Renal cortical epithelial cell (primary cell): ENCODE measurements at places on chromosomes 12 and 14. TPM values are rescaled to one million over a fixed set of nuclear protein-coding genes. Genes with fewer than 3 reads are reported as not detected.

SIX4 gene
- 5.6 and 11.3 TPM in 2 replicates for total RNA-seq

CIDEB gene
- 0.87 and 2.8 TPM in 2 replicates for total RNA-seq

KRT73 gene
- not detected in 2 replicates for total RNA-seq

ARL6IP4 gene
- 119 and 198 TPM in 2 replicates for total RNA-seq

GZMB gene
- not detected in 2 replicates for total RNA-seq

DNA sequence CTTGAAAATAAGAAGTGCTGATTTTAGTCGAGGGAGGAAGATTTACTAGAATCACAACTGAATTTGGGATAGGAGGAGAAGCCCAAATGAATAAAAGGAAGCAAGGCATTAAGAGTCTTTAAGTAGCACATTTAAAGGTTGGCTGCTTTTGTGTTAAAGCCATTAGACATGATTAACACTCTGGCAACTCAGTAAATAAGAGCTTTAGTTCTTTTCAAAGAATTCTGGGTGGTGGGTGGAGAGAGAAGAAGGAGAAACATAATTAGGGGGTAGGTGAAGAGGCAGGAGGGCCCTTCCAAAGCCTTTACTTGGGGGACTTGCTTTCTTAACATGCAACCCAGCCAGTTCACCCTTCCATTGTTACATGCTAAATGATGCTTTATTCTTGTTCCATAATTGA, 284.6 kb upstream of the SEL1L start:
- no peak for DNase-seq

DNA sequence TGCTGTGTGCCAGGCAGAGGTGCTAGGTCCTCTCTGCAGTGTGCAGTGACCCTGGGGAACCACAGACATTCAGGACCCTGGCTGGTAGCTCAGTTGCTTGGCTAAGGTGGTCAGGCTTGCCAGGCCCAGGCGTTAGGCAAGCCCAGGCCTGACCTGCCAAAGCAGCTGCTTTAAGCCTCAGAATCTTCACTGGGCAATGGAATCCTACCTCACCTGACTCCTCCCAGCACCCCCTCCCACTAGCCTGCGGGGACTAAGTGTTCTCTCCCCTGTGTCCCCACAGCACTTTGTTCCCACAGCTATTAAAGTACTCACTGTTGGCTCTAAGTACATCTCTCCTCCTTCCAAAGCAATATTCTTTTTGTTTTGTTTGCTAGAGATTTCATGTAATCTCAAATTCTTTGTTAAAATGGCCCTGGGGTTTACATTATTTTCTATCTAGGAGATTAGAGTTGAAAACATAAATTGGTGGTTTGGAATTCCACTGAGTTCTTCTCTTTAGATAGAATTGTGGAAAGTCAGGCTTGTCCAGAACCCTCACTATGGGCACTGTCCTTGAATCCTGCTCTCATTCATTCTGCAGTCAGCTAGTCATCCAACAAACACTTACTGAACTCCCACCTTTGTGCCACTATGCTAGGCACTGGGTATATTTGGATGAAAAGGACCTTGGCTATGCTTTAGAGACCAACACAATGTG, 44.4 kb downstream of the DGLUCY start:
- no peak for DNase-seq

GRCh38 chr12:128823216-128823915, 392 bp downstream of the SLC15A4 start:
- DNase-seq: no peak

- DNase-seq: peak; percentile 51
These were observed 82.6 kb upstream of the USP44 start for GRCh38 chr12:95633732-95634465.

DNA sequence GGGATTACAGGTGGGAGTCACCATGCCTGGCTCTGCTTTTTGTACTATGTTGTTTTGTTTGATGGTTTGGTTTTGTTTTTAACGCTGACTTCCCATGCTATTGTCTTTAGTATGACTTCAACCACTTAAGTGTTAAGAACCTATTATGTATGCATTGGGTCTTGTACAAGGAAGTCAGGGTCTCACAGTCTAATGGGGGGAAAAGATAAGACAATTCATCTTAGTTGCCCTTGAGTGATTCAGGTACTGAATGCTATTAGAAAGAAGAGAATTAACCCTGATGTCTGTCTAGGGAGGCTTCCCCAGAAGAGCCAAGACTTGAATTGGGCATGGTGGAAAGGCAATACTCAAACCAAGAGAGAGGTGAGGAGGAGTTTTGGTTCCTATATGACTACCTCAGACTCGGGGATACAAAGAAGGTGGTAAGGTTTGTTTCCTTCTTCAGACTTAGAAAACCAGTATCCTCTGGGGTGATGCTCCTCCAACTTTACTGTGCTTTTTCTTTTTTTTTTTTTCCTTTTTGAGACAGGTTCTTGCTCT, 64.6 kb downstream of the SUSD6 start:
- DNase-seq: no peak

DNA sequence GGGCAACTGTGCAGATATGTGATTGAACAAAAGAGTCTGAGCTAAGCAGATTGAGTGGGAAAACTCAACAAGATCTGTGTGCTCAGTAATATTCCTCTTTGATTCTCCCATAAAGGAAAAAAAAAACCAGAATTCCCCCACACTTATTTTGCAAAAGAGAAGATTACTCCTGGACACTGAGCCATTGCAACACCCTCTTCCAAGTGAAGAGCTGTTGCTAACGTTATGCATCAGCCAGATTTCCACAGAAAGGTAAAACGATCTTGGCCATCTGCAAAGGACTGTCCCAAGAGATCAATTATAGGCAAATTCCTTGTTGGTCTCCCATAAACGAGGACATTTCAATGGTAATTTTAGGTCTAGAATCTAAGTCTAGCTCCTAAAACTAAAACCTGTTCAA, 587.7 kb downstream of the C12orf50 start:
- no peak for DNase-seq

DNA sequence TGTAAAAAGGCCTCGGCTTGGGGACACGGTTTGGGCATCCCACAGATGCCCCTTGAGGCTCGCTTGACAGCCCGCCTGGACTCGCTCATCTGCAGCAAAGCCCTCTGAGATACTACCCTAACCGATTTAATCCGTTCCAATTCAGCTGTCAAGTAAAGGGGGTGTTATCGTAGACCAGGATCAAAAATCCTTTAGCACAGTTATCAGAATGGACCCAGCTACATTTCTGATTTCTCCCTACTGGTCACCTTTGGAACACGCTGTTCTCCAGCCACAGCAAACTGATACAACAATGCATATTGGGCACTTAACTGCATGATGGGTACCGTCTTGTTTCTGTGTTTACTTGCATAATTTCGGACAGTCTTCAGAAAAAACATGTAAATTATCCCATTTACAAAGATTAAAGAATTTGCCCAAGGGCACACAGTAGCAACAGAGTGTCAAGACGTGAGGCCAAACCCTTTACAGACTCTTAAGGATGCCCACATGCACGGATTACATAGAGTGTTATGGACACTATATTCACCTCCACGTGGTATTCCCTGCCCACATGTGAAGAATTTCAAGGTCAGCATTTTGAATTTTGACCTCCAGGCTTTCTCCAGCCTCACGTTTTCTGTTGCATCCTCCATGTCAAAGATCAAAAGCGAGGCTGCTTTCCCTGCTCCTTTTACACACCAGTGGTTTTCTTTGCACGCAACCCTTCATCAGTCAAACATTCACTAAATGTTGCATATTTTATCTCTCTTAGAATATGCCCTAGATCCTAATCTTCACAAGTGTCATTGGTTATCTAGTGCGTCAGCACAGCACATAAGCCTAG, 3.2 kb upstream of the DUSP6 start:
- peak; percentile 69 for DNase-seq

DNA sequence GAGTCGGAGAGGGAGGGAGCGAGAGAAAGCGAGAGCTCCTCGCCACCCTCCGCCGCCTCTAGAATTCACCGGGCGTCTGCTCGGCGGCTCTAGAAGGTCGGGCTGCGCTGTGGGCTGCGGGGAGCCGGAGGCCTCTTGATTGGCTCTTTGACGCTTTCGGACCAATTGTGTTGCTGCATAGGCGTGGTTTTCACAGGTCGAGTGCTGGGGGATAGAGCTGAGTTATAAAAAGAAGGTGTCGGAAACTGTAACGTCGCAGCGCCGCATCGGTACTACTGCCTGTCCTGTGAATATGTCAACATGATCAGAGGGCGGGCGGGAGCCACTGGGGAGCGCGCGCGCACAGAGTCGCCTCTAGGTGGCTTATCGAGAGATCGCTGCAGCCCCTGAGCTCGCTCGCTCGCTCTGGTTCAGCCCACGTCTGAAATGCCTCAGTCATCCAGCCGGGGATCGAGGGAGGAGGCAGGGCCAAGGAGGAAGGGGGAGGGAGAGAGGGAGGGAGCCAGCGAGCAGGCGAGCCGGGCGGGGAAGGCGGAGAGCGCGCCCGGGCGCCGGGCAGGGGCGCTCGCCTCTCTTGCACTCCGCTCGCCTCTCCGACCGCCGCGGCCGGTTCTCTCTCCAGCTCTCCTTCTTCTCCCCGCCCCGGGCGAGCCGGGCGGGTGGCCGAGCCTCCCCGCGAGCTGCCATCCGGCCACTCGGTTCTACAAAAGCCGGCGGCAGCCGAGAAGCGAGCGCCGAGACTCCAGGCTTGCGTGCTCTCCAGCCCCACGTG, at the start of gene TBX3:
TBX3 (minus strand) TSS at position 78 of the 772 bp plus-strand sequence. CDS start 975 bp downstream, outside the sequence.
- peak; percentile 93 for DNase-seq

- no peak for DNase-seq
These were observed 6.7 kb upstream of the FBRSL1 start for GRCh38 chr12:132483208-132483607.

DNA sequence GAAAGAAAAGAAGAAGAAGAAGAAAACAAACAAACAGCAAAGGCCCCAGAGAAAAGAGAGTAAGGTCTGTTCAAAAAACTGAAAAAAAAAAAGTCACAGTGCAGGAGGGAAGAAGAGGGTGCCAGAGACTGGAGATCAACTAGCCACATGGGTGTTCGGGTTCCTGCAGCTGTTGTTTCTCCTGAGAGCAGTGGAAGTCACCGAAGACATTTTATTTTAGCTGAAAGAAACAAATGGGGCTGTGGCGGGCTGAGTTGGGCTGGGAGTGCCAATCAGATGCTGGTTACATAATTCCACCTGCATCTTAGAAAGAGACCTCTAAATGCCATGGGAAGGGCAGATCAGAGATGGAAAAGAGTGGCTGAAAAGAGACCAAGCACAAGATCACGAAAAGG, 33.9 kb downstream of the ACTN1 start:
- no peak for DNase-seq
